ENCODE measurements at places on chromosomes 3 and 15. TPM values are rescaled to one million over a fixed set of nuclear protein-coding genes. Genes with fewer than 3 reads are reported as not detected.

Gene CHD2
- total RNA-seq: 33.1 TPM

Gene BFSP2
- total RNA-seq: not detected

Gene HRG
- not detected for total RNA-seq

Gene MAGEL2
- total RNA-seq: not detected

Gene ARHGEF26
- 10.1 TPM for total RNA-seq

Gene CD86
- not detected for total RNA-seq

Gene TJP1
- total RNA-seq: 81.7 TPM

Gene SAMMSON
- total RNA-seq: not detected

Gene GTPBP8
- 15.8 TPM for total RNA-seq

Gene CCDC80
- 41.8 TPM for total RNA-seq

Gene TNNC1
- total RNA-seq: 1.7 TPM

Gene CCDC51
- 26.8 TPM for total RNA-seq

Gene FBXO40
- not detected for total RNA-seq
